ENCODE measurements at places on chromosomes 1 and 21.

GRCh38 chr1:21068937-21069336 lies 107.8 kb downstream of the EIF4G3 start:
- DNase-seq = no peak

DNA sequence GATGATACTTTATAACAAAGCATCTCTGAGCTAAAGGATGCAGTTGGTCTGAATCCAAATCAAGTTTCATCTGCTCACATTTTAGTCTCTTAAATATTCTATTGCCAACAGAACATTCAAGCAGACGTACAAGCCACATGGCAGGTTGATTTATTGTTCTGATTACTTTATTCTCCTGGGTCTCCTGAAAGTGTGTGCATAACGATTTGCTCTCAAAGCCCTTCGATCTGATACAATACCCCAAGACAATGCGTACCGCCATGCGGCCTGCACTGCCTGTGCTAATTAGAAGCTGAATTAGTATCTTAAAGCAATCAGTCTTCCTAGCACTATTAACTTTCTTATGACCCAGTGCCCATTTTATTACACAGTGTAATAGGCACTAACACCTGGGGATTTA lies 56.9 kb downstream of the FHAD1 start:
- no peak for DNase-seq

GRCh38 chr1:180976732-180977357 lies 45.8 kb downstream of the STX6 start:
- no peak for DNase-seq

DNA sequence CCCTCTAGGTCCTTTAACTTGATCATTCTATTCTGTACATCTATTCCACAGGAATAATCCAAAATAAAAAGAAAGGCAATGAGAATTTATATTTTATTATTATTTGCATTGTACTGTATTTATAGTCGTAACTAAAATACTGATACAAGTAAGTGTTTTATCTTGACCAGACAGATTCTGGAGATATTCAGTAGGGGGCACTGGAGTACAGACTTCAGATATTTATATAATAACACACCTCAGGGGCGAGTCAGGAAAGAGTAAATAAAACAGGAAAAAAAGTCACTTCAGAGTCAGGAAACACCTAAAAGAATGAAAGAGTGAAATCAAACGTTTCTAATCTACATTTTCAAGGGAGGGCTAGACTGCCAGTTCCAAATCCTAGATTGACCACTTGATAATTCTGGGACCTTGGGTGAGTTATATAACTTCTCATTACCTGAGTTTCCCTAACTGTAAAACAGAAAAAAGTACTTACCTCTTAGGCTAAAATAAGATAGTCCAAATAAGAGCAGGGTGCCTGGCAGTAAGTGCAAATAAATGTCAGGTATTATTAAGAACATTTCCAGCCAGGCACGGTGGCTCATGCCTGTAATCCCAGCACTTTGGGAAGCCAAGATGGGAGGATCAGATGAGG lies 31.1 kb upstream of the MTF1 start:
- peak; percentile 34 for DNase-seq

GRCh38 chr1:108016451-108016920 lies 51.5 kb upstream of the VAV3 start:
- peak; percentile 58 for DNase-seq

DNA sequence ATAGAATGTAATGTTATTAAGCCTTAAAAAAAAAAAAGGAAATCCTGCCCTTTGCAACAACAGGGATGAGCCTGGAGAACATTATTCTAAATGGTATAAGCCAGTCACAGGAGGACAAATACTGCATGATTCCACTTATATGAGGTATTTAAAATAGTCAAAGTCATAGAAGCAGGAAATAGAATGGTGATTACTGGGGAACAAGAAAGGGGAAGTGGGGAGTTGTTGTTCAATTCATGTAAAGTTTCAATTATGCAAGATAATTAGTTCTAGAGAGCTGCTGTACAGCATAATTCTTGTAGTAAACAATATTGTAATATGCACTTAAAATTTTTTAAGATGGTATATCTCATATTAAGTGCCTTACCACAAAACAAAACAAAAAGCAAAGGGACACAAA lies 13.2 kb downstream of the FCER1A start:
- DNase-seq = no peak

DNA sequence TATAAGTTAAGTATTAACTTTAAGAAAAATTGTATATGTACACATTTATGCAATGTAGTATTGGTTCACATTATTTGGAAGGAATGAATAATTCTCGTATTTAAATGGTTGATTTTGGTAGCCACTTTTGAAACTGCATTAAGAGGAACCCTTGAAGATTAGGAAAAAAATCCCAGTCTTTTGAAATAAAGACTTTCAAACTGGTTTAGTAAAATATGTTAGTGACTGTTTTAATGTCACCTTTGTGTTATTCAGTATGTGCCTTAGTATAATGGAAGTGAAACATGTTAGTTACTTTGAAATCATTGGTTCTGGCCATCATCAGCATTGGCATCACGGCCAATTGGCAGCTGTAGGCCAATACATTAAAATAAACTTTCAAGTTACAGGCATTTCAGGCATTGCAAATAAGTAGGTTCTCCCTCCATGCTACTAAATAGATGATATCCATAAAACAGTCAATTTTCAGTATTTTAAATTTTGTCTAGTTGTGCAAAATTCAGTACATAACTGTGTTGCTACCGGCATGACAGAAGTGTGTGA lies 4.4 kb downstream of the MIER1 start:
- no peak for DNase-seq

- DNase-seq = peak; percentile 96
These were observed 17.6 kb downstream of the HTR6 start for GRCh38 chr1:19682257-19682656.

DNA sequence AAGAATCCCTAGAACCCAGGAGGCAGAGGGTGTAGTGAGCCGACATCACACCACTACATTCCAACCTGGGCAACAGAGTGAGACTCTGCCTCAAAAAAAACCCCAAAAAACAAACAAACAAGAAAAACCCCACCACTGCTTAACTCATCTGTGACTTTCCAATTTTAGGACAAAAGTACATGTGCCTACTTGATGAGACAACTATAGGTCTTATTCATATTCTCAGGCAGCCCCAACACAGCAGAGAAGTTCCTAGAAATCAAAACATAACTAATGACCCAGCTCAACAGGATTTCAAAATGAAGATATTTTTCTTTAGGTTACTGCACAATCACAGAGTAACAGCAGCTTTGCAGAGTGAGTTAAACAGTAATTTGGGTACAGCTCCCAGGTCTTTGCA lies 26.4 kb downstream of the TIAM1 start:
- no peak for DNase-seq

DNA sequence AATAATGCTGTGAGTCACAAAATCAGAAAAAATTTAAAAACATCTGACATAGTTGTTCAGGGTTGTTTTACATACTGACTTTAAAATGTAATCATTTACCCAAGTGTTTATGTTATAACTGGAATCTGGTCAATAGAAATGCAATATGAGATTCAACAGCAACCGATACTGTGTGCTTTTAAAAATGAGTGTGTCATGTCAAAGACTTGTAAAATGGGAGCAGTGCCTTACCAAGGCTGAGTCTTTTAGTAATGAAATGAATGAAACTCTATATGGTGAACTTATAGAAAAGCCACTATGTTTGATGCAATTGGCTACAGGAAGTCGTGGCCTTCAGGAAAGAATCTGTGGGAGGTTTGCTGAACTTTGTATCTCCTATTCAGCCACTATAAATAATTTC lies 570.2 kb downstream of the DPYD start:
- no peak for DNase-seq

DNA sequence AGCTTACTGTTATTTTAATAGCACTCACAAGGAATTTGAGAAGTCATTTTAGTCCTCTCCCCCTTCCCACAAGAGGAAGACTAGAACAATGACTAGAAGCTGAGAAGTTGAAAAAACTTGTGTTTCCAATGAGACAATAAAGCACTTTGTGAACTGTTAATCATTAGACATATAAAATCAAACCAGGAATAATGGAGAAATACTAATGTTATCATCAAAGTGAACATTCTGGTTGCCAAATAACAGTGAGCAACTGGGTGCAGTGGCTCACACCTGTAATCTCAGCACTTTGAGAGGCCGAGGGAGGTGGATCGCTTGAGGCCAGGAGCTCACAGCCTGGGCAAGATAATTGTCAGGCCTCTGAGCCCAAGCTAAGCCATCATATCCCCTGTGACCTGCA lies 54.0 kb upstream of the RASAL2 start:
- DNase-seq = no peak

GRCh38 chr1:62058956-62059355 lies 135.7 kb upstream of the L1TD1 start:
- DNase-seq = no peak

GRCh38 chr1:48794816-48795215 lies 18.1 kb upstream of the BEND5 start:
- DNase-seq = no peak

- DNase-seq = no peak
These were observed 515.6 kb downstream of the NEGR1 start for GRCh38 chr1:71766748-71767147.

DNA sequence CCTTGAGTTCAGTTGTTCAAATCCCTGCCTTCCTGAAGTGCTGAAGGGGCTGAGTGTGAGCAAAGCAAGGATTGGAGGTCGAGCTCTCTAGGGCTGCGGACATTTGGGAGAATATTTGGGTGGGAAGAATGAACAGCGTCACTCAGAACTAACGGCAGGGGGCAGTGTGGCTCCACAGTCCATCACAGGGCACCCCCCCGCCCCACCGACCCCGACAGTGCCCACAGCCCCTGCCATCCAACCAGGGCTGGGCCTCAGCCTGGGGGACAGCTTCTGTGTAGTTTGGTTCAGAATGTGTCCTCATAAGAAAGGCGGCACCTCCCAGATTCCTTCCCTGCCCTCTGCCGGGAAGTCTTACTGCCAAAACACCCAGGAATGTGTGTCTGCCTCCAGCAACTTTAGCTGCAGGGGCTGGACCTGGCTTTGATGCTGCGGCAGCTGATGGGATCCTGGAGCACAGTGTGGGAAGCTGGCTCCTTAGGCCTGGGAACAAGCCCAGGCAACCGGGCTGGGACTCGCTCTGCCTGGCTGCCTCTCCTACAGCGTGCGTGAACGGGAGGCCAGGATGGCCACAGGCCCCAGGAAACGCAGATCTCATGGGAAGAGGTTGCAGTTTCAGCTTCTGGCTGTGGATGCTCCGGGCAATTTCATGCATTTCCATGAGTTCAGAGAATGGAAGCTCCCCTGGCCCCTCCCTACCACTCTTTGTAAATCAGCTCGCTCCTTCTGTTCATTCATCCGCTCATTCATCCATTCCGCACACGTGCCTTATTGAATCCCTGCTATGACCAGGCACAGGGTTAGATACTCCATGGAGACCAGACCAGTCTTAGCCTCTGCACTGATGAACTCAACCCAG lies 104.9 kb upstream of the TMPRSS2 start:
- DNase-seq = peak; percentile 100

DNA sequence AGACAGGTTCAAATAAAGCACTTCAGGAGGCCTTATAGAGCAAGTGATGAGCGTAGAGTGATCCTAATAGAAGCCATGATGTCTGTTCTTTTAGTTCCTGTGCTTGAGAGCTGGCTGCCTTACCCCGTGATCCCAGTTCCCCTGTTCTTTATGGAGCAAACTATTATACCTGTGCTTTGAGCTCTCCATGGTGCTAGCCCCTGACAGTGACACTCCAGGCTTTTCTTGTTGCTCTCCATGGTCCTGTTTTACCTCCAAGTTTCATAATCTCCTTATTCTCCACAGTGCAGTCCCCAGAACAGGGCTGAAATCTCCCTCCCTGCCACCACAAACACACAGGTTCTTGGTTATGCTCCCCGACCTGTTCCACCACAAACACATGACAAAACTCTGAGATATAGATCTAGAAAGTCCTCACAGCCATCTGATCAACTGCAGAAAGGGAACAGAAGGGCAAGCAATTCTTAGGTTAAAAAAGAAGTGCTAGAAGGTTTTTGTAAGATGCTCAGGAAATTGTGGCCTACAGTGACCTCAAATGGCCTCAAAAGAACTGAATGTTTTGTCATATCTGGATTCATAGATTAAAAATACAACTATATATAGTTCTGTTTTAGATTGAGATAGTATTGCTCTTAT lies 6.0 kb downstream of the CADM3 start:
- DNase-seq = peak; percentile 42

- peak; percentile 22 for DNase-seq
These were observed 6.2 kb upstream of the CA6 start for GRCh38 chr1:8939362-8939995.

DNA sequence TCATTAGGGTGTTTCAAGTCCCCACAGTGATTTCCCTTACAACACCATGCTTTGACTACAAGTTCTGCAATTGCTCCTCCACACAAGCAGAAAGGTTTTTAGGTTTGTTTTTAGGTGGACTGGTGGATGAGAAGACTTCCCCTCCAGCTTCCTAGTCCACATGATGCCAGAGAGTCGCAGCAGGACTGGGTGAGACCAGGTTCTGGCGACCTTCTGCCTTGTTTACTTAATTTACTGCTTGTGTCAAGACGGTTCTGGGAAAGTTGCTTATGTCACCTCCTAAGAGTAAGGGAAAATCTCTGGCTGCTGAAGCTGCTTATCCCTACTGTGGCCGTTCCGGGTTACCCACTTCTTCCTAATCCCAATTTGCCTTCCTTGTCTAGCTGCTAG lies 76.4 kb downstream of the GLUL start:
- no peak for DNase-seq

GRCh38 chr1:7644086-7644485 lies 127.0 kb upstream of the VAMP3 start:
- no peak for DNase-seq

- no peak for DNase-seq
These were observed 59.9 kb downstream of the TP53BP2 start for GRCh38 chr1:223785808-223786207.

DNA sequence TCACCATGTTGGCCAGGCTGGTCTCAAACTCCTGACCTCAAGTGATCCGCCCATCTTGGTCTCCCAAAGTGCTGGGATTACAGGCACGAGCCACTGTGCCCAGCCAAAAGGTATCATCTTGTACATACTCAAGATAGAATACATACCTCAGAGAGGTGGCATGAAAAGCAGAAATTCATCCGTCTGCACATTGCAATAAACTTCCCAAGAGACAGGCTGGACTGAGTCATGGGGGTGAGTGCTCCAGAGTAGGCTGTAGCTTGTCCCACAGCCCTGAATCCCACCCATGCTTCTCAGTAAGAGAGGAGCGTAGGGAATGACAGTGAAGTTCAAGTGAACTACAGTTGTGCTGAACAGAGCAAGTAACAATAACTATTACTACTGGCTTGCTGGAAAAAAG lies 19.7 kb downstream of the TOR3A start:
- DNase-seq = no peak

- DNase-seq = peak; percentile 94
These were observed 200.0 kb downstream of the MATN1 start for GRCh38 chr1:30523055-30524020.

GRCh38 chr1:13642306-13643004 lies 57.5 kb upstream of the PRDM2 start:
- DNase-seq = no peak

DNA sequence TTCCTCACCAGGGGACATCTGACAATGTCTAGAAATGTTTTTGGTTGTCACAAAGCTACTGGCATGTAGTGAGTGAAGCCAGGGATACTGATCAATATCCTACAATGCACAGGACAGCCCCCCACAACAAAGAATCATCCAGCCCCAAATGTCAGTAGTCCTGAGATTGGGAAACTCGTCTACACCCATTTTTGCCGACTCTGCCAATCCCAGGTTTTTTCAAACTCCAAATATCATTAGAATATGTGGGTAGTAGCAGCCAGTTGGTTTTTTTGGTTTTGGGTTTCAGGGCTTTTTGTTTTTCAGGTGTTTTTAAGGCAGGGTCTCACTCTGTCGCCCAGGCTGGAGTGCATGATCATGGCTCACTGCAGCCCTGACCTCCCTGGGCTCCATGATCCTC lies 5.9 kb downstream of the SPATA46 start:
- no peak for DNase-seq

- DNase-seq = no peak
These were observed 107.1 kb downstream of the TLR5 start for GRCh38 chr1:223035724-223036478.

Measured in AG10803 (cell line).